DND-41 (cell line): ENCODE measurements at places on chromosomes 1 and 21.

DNA sequence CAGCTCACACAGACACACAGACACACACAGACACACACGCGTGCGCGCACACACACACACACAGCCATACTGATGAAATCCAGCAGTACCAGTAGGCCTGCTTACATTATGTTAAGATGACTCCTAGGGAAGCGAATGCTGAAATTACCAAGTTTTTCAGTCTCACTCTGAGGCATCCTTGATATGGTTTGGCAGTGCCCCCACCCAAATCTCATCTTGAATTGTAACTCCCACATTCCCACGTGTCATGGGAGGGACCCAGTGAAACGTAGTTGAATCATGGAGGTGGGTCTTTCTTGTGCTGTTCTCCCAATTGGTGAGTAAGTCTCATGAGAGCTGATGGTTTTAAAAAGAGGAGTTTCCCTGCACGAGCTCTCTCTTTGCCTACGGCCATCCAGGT lies 64.1 kb downstream of the TIAM1 start:
- no peak for DNase-seq
- H3K27me3 ChIP-seq, result no peaks in the 10 kb centered on the region
- H3K4me1 ChIP-seq, result no peaks in the 10 kb centered on the region
- H3K27ac ChIP-seq, result no peak overlapping the region
- H3K36me3 ChIP-seq, result no peaks in the 10 kb centered on the region
- H3K4me3 ChIP-seq, result no peak overlapping the region

DNA sequence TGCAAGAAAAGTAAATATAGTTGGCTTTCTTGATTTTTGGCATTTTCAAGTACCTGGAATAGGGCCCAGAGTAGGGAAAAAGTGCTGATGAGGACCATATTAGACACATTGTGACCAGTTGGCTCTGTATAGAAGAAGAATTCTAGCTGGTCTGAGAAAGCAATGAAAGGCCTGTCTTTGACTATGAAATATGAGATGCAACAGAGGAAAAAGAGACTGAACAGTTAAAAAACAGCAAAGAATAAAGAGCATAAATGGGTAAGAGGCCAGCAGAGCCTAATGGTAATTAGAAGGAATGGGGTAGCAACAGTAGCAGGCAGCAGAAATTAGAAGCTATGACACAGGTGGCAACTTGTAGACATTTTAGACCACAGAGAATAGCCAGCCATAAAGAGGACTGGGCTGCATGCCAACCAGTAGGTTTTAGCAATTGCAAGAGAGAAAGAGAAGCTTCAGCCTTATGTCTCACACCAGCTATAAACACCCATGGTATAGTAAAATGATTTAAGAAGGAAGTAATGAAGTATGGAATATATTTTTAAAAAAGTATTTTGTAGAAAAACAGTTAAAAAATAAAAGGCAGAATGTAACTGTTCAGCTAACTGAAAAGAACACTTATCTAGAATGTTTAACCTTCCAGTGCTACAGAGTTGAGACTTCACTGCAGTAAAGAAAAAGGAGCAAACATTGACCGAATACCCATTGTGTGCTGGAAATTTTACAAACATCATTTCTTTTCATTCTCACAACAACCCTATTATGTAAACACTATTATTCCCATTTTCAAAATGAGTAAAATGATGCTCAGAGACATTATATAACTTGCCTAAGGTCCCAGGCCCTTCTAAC lies 114.1 kb downstream of the LHX4 start:
- no peak overlapping the region for H3K4me3 ChIP-seq
- peak; percentile 70 for DNase-seq
- peaks cover 40% of the 10 kb centered on the region for H3K4me1 ChIP-seq
- H3K27me3 ChIP-seq, result no peaks in the 10 kb centered on the region
- peaks cover 3% of the 10 kb centered on the region; the same call in 1 of the 2 replicates for H3K36me3 ChIP-seq
- peak overlapping the region; percentile 53 for H3K27ac ChIP-seq

GRCh38 chr1:15424146-15424667 lies 14.0 kb upstream of the CTRC start:
- H3K27me3 ChIP-seq, result no peaks in the 10 kb centered on the region
- no peak overlapping the region for H3K4me3 ChIP-seq
- H3K36me3 ChIP-seq, result peaks cover 27% of the 10 kb centered on the region
- no peak for DNase-seq
- no peaks in the 10 kb centered on the region for H3K4me1 ChIP-seq

DNA sequence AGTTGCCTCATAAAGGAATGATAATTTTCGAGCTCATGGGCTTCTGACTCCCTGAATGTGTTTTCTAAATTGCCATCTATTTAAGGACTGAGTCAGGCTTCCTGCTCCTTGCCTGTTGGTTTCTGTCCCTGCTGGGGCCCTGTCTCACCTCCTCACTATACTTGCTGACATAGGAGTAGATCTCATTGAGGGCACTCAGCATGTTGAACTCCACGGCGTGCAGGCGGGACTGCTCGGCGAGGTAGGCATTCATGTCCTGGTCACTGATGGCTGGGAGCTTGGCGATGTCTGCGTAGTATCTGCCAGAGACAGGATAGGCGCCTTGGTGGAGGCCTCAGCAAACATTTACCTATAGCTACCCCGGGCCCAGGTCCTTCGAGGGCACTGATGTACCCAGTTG lies 116.9 kb upstream of the CD34 start:
- H3K27me3 ChIP-seq, result peaks cover 27% of the 10 kb centered on the region
- no peak overlapping the region for H3K27ac ChIP-seq
- H3K4me3 ChIP-seq, result no peak overlapping the region

DNA sequence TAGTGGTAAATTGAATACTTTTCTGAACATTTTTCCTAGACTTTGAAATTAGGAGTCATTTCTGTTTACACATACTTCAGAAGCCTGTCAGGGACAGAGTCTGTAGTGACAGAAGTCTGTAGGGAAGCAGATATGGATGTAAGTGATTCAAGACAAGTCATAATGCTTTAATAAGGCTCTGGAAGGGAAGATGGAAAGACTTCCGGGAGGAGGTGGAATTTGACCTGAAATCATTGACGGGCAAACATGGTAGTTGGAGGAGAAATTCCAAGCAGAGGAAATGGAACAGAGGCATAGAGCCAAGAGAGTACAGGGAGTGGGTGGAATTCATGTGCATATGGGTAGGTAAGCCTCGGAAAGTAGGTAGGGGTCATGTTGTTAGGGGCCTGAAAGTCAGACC lies 22.5 kb downstream of the CAMTA1 start:
- no peak overlapping the region for H3K4me3 ChIP-seq
- H3K36me3 ChIP-seq, result no peaks in the 10 kb centered on the region
- no peak overlapping the region for H3K27ac ChIP-seq
- DNase-seq, result no peak

DNA sequence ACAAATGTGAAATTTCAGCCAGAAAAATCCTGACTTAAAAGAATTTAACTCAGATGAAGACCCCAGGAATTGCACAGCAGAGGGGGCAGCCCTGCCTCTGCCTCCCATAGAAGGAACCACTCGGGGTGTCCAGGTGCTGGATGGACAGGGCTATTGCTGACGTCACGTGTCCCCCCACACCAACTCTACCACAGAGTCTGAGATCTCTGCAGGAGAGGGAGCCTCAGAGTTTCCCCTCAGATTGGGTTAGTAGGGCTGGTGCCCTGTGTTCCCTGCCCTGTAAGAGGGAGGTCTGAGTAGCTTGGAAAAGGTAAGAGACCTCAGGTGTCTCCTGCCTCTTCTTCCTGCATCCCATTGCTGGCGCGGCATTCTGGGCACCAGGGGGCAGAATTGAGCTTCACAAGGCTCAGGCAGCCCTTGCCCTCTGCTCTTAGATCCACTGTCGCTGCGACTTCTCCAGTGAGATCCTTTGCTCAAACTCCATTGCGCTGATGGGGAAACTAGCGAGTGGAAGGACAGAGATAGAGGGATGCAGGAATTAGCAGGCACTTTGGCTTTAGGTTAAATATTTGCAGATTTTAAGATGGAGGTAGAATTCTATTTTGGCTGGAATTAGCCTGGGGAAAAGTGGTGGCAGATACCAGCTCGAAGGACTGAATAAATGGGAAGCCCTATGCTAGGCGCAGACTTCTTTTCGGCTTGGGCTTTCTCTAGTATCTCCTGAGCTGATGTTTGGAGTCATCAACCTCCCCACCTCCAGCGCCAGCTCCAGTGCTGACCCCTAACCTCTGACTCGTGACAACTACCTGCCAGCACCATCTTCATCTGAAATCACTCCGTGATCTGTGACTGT lies 42.8 kb upstream of the DMBX1 start:
- DNase-seq, result peak; percentile 73
- no peak overlapping the region for H3K4me3 ChIP-seq
- no peak overlapping the region for H3K27ac ChIP-seq
- H3K36me3 ChIP-seq, result no peaks in the 10 kb centered on the region
- no peaks in the 10 kb centered on the region for H3K27me3 ChIP-seq

GRCh38 chr1:177546346-177546745 lies 375.6 kb downstream of the BRINP2 start:
- H3K27me3 ChIP-seq, result no peaks in the 10 kb centered on the region
- no peaks in the 10 kb centered on the region for H3K36me3 ChIP-seq
- no peak overlapping the region for H3K4me3 ChIP-seq
- no peak overlapping the region for H3K27ac ChIP-seq
- no peaks in the 10 kb centered on the region for H3K4me1 ChIP-seq

GRCh38 chr21:44878053-44878982 lies 4.8 kb upstream of the PTTG1IP start:
- no peaks in the 10 kb centered on the region for H3K36me3 ChIP-seq
- no peak overlapping the region for H3K4me3 ChIP-seq
- no peak for DNase-seq

DNA sequence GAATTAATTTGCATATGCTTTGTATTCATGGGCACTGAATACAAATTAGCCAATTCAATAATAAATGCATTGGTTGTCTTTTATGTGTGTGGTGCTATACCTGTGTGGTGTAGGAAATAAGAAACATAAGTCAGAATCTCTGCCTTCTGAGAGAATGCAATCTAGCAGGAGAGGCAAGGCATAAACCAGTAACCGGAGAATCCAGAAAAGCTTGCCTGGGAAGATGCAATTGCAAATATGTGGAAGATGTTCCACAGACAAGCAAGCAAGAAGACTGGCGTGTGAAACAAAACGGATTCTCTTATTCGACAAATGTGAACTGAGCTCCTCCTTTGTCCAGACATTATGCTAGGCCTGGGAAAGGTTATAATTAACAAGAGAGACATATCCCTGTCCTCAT lies 134.3 kb downstream of the NR5A2 start:
- H3K27me3 ChIP-seq, result no peaks in the 10 kb centered on the region
- no peaks in the 10 kb centered on the region for H3K4me1 ChIP-seq
- H3K36me3 ChIP-seq, result no peaks in the 10 kb centered on the region
- DNase-seq, result no peak
- H3K27ac ChIP-seq, result no peak overlapping the region

DNA sequence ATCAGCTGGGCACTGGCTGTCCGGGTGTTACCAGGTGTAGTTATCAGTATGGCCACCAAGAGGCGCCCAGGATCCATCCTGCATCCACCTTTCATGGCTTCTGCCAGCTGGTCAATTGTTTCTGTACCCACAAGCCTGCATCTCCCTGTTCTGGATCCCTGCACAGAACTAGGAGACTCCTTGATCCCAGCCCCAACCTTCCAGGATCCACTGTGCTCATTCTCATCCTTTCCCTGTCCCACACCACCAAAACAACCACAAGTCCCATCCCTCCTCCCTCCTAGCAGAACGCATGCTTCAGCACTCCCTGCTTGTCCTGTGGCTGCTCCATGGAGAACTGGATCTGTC lies 27.2 kb upstream of the FOXE3 start:
- H3K36me3 ChIP-seq, result no peaks in the 10 kb centered on the region
- DNase-seq, result peak; percentile 52
- no peaks in the 10 kb centered on the region for H3K4me1 ChIP-seq
- H3K27me3 ChIP-seq, result no peaks in the 10 kb centered on the region
- H3K27ac ChIP-seq, result no peak overlapping the region

DNA sequence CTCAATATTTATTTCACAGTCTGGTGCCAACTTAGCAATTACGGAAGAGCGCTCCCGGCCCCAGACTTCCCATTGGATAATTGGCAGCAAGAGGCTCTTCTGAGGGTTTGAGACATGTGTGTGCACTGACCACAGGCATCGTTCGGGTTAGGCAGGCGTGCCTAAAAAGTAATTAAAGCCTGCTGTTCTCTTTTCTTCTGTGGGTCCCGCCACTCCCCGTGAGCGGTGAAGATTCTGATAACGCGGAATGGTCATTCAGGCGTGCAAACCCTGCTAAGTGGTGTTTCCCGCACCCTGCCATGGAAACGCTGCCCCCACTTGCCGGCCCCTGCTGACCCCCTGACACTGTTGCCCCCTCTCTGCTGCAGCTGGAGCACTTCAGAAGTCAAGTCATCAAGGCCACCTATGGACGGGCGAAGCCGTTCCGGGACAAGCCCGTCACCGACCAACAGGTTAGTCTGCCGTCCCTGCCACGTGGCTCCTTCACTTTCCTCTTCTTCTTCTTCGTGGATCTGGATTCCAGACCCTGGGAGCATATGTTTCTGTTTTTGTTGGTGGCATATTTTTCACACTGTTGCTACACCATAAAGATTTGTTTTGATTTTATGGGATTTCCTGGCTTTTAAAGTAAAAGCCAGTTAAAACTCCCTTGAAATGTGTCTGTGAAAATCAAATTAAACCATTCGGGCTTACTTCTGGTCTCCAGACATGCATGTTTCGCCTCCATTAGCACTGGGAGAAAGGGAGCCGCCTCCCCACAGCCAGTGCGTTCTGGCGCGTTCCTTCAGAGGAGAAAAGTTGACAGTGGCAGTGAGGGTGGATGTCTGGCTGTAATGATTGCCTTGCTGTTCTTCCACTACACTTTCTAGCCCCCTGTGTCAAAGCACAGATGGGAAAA lies 79.9 kb downstream of the FHAD1 start:
- no peaks in the 10 kb centered on the region for H3K4me1 ChIP-seq
- H3K36me3 ChIP-seq, result no peaks in the 10 kb centered on the region
- no peak for DNase-seq
- peaks cover 6% of the 10 kb centered on the region for H3K27me3 ChIP-seq
- H3K4me3 ChIP-seq, result no peak overlapping the region

DNA sequence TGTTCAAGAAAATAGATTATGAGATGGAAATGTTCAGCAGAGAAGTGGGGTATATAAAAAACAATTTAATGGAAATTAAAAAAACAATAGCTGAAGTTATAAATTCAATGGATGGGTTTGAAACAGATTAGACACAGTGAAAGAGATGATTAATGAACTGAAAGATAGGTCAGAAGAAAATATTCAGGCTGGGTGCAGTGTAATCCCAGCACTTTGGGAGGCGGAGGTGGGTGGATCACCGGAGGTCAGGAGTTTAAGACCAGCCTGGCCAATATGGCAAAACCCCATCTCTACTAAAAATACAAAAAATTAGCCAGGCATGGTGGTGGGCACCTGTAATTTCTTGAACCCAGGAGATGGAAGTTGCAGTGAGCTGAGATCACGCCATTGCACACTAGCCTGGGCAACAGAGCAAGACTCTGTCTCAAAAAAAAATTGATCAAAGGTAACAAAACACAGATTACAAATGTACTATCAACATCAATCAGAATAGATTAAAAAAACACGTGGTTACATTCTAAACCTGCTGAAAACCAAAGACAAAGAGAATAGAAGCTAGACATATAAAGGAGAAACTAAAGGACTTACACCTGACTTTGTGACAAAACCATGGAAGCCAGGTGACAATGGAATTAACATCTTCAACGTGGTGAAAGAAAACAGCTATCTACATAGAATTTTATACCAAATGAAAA lies 4.8 kb upstream of the SUMO3 start:
- no peaks in the 10 kb centered on the region for H3K36me3 ChIP-seq
- no peak overlapping the region for H3K27ac ChIP-seq
- H3K4me3 ChIP-seq, result no peak overlapping the region
- peaks cover 10% of the 10 kb centered on the region for H3K4me1 ChIP-seq

GRCh38 chr1:207389728-207390464 lies 64.2 kb upstream of the CR2 start:
- no peaks in the 10 kb centered on the region for H3K4me1 ChIP-seq
- no peaks in the 10 kb centered on the region for H3K36me3 ChIP-seq
- H3K4me3 ChIP-seq, result no peak overlapping the region
- DNase-seq, result no peak
